ENCODE measurements at places on chromosomes 4 and X.

DNA sequence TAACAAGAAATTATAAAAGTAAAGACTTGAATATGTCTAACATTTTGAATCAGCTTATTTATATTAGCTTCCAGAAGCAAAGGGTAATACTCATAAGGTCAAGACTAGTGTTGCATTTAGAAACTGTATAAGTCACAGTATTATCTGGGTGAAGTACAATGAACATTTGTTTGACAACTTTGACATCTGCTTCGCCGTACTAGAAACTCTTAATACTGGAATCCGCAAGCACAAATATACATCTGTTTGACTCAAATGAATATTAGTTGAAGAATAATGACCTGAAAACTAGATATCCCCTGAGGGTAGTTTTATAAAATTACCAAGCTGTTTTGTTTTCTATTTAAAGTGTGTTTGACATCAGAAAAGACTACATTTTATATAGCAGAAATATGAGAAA is 135.4 kb upstream of the ATOH1 start:
- no peak for DNase-seq

- DNase-seq = no peak
These were observed 65.8 kb upstream of the ETNPPL start for GRCh38 chr4:108828620-108829019.

GRCh38 chrX:124502166-124502565 is 155.8 kb downstream of the SH2D1A start:
- no peak for DNase-seq

- DNase-seq = no peak
These were observed 80.2 kb upstream of the ACSL4 start for GRCh38 chrX:109813236-109813635.

DNA sequence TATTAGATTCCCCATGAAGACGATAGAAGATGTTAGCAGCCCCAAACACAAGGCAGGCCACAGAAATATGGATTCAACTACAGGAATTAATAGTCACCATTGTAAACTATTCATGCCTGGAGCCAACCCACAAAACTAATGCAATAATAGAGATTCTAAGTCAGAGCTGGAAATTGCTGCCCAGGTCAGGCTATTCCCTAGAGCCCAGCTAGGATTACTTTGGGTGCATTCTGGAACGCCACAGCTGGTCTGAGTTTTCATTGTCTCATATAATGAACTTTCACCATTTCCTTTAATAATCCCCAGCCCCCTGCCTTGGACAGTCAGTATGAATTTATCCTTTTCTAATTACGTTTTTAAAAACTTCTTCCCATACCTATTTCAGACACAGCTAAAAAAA is 252.6 kb downstream of the PAPSS1 start:
- no peak for DNase-seq

GRCh38 chr4:48073567-48074103 is 57.1 kb downstream of the NIPAL1 start:
- DNase-seq = no peak

GRCh38 chr4:71553605-71554004 is 214.8 kb downstream of the SLC4A4 start:
- DNase-seq = no peak

DNA sequence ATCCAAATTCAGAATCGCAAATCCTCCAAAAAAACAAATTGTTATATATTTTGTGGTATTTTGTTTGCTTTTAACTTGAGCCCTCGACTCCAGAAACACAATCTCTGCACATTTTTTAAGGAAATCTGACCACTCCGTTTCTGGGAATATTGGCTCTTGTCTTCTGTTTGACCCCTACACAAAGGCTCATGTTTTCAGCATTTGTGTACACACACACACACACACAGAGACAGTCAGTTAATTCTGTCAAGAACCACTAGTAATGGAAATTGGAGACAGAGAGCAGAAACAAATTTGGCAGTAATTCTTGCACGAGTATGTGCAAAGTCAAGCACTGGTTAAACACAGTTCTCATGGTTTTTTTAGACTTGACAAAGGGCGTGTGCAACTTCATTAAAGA is 115.4 kb downstream of the AFAP1 start:
- no peak for DNase-seq

GRCh38 chr4:67787311-67787710 is 33.1 kb upstream of the GNRHR start:
- no peak for DNase-seq

DNA sequence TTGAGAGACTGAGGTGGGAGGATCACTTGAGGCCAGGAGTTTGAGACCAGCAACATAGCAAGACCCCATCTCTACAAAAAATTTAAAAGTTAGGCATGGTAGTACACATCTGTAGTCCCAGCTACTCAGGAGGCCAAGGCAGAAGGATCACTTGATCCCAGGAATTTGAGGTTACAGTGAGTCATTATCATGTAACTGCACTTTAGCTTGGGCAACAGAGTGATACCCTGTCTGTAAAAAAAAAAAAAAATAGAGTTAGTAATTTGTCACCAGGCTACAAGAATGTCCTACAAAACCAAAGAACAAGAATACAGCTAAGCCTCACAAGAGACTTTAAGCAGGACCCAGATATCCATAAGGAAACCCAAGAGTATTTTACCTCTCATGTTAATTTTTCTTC is 27.0 kb upstream of the RAB28 start:
- DNase-seq = no peak

GRCh38 chr4:185119927-185120630 is 23.0 kb upstream of the SLC25A4 start:
- DNase-seq = no peak

Data from stimulated activated CD8-positive, alpha-beta memory T cell treated with anti-CD3 and anti-CD28 coated beads, Interleukin-2, amount 100 ng/mL, for 1 hour (primary cell).